ENCODE measurements at places on chromosomes 4 and X. TPM values are rescaled to one million over a fixed set of nuclear protein-coding genes. Genes with fewer than 3 reads are reported as not detected.

Gene TBC1D19
- 7.4 TPM for polyA plus RNA-seq

Gene IL3RA
- polyA plus RNA-seq, result 5.0 TPM

Gene MAGEA11
- not detected for polyA plus RNA-seq

Gene CYSLTR1
- polyA plus RNA-seq, result 26.2 TPM

Gene CLTRN
- not detected for polyA plus RNA-seq

Gene RIBC1
- not detected for polyA plus RNA-seq

Gene ARHGEF9
- polyA plus RNA-seq, result 15.5 TPM

DNA sequence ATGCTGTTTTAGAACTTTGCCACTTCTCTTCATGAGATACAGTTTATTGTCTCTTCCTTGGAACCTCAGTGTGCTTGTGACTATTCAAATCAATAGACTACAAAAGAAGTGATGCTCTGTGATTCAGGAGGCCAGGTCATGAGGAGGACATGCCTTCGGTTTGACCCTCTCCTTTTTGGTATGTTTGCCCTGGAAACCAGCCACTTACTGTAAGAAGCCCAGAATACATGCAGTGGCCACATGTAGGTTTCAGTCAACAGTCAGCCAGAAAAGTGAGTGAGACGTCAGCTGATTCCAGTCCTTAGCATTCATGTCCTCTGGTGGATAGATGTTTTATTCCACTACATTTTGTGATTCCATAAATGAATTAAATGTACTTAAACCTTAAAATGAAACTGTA is 328.7 kb downstream of the PCDH18 start:
- H3K4me1 ChIP-seq, result no peaks in the 10 kb centered on the region
- no peaks in the 10 kb centered on the region for H3K27me3 ChIP-seq
- no peak overlapping the region for H3K4me3 ChIP-seq
- H3K27ac ChIP-seq, result no peak overlapping the region
- DNase-seq, result no peak

- no peaks in the 10 kb centered on the region for H3K36me3 ChIP-seq
- peaks cover 50% of the 10 kb centered on the region for H3K4me1 ChIP-seq
- no peak overlapping the region for H3K4me3 ChIP-seq
- peaks cover 6% of the 10 kb centered on the region for H3K27me3 ChIP-seq
- no peak for DNase-seq
Observed at GRCh38 chr4:88012647-88013046, 5.2 kb downstream of the PKD2 start.

DNA sequence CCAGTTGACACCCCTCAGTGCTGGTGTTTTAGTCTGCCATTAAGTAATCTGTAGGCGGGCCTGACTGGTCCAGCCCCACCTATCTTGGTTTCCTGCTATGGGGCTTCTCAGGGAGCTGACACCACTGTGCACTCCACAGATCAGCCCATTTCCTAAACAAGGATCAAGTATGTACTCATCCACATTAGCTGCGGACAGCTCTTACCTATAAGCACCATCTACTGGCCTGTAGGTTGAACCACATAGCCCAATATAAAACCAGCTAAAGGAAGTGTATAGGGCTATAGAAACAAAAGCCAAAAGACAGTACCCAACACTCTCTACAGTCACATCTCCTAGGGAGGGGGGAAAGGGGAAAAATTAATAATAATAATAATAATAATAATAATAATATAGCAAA is 353.5 kb upstream of the CXorf51B start:
- no peaks in the 10 kb centered on the region for H3K27me3 ChIP-seq
- DNase-seq, result no peak
- no peak overlapping the region for H3K27ac ChIP-seq
- H3K4me1 ChIP-seq, result no peaks in the 10 kb centered on the region
- no peak overlapping the region for H3K4me3 ChIP-seq
- H3K36me3 ChIP-seq, result no peaks in the 10 kb centered on the region

DNA sequence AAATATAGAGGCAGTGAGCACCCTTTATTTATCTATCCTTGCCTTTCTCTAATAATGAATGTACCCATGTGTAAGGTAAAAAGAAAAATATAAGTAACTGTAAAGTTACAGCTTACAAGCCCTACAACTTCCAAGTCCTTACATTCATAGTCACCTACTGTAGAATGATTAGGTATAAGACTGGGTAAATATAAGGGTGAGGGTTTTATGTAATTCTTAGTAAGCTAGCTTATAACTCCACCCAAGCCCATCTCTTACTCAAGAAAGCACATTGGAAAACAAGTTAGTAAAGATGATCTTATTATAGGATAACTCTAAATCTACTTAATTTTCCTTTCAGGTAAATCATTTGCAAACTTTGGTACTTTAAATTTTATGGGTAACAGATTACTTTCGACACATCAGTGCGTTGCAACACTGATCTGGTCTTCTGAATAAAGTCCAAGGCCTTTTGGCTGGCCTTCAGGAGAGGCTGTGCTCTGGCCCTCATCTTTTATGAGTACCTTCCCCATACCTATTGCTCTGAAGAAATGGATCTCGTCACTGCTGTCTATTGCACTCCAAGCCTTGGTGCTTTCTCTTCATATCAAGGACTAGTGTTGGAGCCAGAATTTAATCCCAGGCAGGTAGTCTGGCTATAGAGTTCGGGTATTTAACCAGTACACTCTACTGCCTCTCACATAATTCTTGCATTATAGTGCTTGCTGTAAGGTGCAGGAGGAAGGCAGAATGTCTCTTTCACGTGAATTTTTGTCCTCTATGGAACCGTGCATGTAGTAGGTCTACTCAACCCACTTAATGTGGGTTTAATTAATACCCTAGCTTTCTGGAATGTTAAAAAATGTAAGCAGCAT is 443.6 kb upstream of the AR start:
- no peak for DNase-seq
- H3K36me3 ChIP-seq, result no peaks in the 10 kb centered on the region
- H3K27ac ChIP-seq, result no peak overlapping the region
- no peaks in the 10 kb centered on the region for H3K27me3 ChIP-seq
- no peak overlapping the region for H3K4me3 ChIP-seq

GRCh38 chr4:72314869-72315268 is 254.2 kb downstream of the ADAMTS3 start:
- H3K27ac ChIP-seq, result no peak overlapping the region
- peaks cover 17% of the 10 kb centered on the region for H3K4me1 ChIP-seq
- no peak overlapping the region for H3K4me3 ChIP-seq

GRCh38 chrX:136783159-136783558 is 2.4 kb upstream of the ARHGEF6 start:
- no peak for DNase-seq
- H3K4me3 ChIP-seq, result no peak overlapping the region
- no peaks in the 10 kb centered on the region for H3K27me3 ChIP-seq
- H3K27ac ChIP-seq, result no peak overlapping the region
- H3K36me3 ChIP-seq, result no peaks in the 10 kb centered on the region

DNA sequence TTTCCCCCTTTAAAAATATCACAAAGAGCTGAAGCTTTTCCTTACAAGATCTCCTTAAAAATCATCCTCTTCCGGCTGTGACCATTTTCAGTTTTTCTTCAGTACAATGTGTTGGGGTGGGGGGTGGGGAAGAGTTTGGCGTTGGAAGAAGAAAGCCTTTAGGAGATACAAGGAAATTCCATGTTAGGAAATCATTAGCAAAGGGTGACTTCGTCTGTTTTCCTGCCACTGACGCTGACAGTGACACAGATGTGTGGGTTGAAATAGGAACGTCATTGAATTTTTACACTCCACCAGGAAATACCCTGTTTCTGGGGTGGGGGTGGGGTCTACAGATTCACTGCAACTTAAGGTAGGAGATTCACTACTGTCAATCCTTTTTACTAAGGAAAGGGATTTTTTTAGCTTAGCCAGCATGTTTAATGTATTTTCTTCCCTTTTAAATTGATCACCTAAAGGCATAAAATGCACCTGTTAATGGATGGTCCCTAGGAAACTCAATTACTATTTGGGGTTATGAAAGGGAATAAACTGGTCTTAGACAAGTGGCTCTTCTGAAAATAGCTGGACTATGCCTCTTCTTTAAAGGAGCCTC is 3.9 kb downstream of the MAMLD1 start:
- no peak for DNase-seq
- H3K4me3 ChIP-seq, result peak overlapping the region; percentile 65
- H3K36me3 ChIP-seq, result no peaks in the 10 kb centered on the region
- peaks cover 1% of the 10 kb centered on the region for H3K27me3 ChIP-seq
- peaks cover 23% of the 10 kb centered on the region for H3K4me1 ChIP-seq

DNA sequence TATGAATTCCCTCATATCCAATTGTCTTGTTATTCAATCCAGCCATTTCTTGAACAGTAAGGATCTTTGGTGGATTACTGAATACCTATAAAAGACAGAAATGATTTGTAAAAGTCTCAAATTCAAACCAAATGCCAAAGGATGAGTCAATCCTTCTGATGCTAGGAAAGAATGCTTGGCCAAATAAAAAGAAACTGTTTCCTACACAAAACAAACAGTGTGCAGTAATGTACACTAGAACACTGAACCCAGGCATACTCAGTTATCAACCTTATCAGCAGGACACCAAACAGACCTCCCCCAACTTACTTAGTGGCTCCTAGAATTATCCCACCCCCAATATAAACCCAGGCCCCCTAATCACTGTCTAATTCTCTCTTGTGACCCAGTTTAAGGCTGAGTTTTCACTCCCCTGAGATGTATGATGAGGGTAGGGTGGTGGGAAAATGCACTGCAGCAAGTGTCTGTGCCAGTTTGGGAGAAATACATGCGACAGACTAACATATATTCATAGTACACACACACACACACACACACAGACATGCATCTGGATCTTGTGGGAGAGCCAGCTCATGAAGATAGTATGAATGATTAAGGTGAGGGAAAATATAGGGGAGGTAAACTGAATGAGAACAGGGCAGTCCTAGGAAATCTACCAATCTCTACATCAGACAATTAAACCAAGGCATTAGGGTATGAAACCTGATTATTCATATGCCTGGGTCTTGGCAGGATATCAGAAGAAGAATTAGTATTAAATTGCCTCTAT is 35.0 kb downstream of the CLDN2 start:
- no peak overlapping the region for H3K4me3 ChIP-seq
- peaks cover 11% of the 10 kb centered on the region for H3K36me3 ChIP-seq
- no peaks in the 10 kb centered on the region for H3K27me3 ChIP-seq
- no peak overlapping the region for H3K27ac ChIP-seq

DNA sequence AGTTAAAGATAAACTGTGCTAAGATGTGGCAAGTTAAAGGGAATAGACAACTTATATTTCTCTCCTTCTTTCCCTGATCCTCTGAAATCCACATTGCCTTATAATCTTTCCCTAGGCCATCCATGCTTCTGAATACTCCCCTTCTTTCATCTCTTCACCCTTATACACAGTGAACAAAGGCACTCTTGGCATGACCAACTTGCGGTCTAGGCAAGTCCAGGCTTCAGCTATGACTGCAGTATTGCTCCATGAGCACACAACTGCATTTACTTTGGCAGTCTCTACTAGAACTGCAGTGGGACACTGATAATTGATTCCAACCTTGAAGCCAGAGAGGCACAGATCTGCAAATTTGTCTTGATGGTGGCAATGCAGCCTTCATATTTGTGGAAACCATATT is 24.2 kb upstream of the UBA6 start:
- H3K27ac ChIP-seq, result no peak overlapping the region
- H3K4me1 ChIP-seq, result peaks cover 7% of the 10 kb centered on the region
- H3K36me3 ChIP-seq, result peaks cover 30% of the 10 kb centered on the region

- DNase-seq, result no peak
- H3K27ac ChIP-seq, result no peak within 1 kb of the TSS
- no peaks in the 10 kb centered on the region for H3K27me3 ChIP-seq
- H3K36me3 ChIP-seq, result peaks cover 22% of the 10 kb centered on the region
Observed at GRCh38 chrX:136647677-136648360, at the start of gene CD40LG. TSS of gene CD40LG (plus strand) at chrX:136648158. CDS start at chrX:136648249, 91 bp downstream.

DNA sequence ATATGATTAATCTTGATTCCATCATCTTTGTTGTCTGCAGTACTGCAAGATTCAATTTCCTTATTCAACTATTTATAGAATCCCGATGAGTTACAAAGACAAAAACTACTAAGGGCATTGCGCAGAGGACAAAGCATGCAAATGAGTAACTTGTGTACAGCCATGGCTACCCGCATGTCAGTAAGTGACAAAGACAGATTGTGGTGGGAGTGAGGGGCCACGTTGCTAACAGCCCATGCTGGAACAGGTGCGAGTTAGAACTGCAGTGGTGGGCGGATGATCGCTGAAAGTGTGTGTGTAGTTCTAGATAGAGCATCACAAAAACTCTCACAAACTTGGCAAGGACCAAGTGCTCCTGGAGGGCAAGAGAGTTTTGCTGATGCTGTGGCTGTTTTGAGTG is 49.5 kb downstream of the ACOX3 start:
- peak overlapping the region; percentile 67 for H3K27ac ChIP-seq
- H3K4me3 ChIP-seq, result no peak overlapping the region
- H3K36me3 ChIP-seq, result peaks cover 32% of the 10 kb centered on the region
- no peak for DNase-seq

DNA sequence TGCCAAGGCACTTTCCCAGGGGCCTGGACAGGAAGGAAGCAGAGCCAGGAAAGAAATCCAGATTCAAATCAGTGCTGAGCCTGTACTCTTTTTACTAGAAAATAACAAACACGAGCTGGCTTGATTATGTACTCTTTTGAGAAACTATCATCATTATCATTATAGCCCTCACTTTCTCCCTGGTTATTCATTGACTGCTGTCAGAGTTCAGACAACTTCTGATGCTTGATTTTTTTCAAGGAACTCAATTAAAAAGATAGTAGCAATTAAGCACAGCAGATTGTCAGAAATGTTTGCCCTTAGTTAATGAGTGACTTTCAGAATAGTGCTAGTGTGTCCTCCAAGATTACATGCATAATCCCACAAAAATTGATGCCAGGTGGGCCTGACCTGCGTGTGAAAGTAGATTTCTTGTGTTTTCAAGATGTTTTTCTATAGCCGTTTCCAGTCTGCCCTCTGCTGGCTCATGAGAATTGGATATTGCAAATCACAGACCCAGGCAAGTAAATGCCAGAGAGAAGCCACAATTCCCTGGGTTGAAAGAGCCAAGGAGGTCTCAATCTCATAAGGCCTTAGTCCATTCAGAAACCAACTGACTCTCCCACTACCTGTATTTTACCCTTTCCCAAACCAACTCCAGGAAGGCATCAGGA is 14.3 kb upstream of the PNPLA4 start:
- no peaks in the 10 kb centered on the region for H3K4me1 ChIP-seq
- no peaks in the 10 kb centered on the region for H3K27me3 ChIP-seq
- no peak overlapping the region for H3K4me3 ChIP-seq
- no peak for DNase-seq
- H3K27ac ChIP-seq, result no peak overlapping the region
- no peaks in the 10 kb centered on the region for H3K36me3 ChIP-seq

GRCh38 chr4:184752496-184753275 is 18.8 kb upstream of the CENPU start:
- H3K27me3 ChIP-seq, result no peaks in the 10 kb centered on the region
- no peak for DNase-seq
- H3K27ac ChIP-seq, result no peak overlapping the region
- no peak overlapping the region for H3K4me3 ChIP-seq

DNA sequence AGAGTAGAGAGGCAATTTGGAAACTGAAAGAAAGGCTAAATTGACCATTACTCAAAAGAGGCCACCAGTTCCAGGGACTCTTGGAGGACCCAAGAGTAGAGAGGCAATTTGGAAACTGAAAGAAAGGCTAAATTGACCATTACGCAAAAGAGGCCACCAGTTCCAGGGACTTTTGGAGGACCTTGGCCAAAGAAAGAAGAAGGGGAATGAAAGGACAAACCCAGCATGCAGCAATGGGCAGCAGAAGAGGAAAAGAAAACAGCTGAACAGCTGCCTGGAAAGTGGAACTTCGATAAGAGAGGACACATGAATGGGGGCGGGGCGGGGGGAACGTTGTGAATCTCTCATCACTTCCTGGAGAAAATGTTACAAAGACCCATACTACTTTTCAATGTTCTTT is 80.8 kb downstream of the PALLD start:
- H3K36me3 ChIP-seq, result no peaks in the 10 kb centered on the region
- DNase-seq, result no peak
- no peak overlapping the region for H3K4me3 ChIP-seq
- H3K4me1 ChIP-seq, result no peaks in the 10 kb centered on the region
- peaks cover 7% of the 10 kb centered on the region for H3K27me3 ChIP-seq

All from immature natural killer cell (primary cell).